Fibroblast of skin of right biceps (primary cell): ENCODE measurements at places on chromosomes 3 and 15.
A peak's percentile ranks its signal among the peaks of the same experiment; 100 is the strongest.

DNA sequence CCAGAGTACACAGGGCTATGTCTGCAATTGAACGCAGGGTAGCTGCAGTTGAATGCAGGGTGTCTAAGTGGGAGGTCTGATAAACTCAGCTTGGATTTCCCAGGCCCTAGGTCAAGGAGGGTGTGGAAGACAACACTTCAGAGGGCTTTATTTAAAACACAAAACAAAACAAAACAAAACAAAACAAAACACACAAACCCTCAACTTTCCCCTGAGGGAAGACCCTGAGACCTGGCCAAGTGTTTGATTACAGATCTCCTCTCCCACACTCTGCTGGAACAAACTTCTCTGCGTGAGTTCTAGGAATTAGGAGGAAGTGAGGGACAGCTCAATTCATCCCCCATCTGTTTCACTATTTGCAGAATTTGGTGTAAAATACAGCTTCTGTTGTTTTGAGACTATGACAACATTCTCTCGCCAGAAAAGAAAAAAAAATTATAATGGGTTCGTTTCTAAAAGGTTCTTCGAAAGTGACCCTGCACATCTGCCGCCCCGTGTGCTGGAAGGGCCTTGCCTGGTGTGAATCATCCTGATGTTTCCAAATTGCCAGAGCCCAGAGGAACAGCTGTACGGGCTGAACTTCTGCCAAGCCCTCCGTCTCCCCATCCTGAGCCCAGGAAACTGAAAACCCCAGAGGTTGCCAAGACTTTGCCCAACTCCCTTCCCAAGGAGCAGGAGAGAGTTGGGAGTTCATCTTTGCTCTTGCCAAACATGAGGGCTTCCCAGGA lies 73.3 kb upstream of the RAD18 start:
- DNase-seq = peak; percentile 39

- no peak for DNase-seq
Measured at GRCh38 chr3:185371306-185372074, 8.6 kb downstream of the MAP3K13 start.

GRCh38 chr3:39542588-39542988 lies 75.1 kb downstream of the MOBP start:
- DNase-seq = no peak

- no peak for DNase-seq
Measured at GRCh38 chr3:109392293-109392692, 54.9 kb upstream of the DPPA4 start.

GRCh38 chr3:126129398-126129891 lies 45.5 kb upstream of the SLC41A3 start:
- no peak for DNase-seq

- DNase-seq = peak; percentile 20
Measured at GRCh38 chr15:43763819-43764446, 12.8 kb downstream of the ELL3 start.

DNA sequence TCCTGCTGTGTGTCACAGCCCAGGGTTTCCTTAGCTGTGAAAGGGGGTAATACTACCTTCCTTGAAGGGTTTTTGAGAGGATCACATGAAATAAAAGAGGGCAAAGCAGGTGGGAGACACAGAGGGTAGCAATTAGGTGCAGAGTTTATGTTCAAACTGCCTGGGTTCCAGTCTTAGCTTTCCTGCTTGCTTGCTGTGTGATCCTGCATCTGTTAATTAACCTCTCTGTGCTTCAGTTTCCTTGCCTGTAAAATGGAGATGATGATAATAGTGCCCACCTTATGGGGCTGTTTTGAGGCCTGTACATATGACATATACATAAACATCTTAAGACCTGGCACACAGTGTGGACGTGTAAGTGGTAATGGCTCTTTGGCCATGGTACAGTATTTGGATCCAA lies 35.0 kb downstream of the SPSB4 start:
- no peak for DNase-seq

GRCh38 chr3:14598143-14598569 lies 53.4 kb upstream of the CCDC174 start:
- DNase-seq = peak; percentile 51

- DNase-seq = peak; percentile 60
Measured at GRCh38 chr3:17730318-17730967, 12.0 kb downstream of the TBC1D5 start.

- peak; percentile 84 for DNase-seq
Measured at GRCh38 chr3:57068437-57069089, 8.1 kb downstream of the SPATA12 start.

DNA sequence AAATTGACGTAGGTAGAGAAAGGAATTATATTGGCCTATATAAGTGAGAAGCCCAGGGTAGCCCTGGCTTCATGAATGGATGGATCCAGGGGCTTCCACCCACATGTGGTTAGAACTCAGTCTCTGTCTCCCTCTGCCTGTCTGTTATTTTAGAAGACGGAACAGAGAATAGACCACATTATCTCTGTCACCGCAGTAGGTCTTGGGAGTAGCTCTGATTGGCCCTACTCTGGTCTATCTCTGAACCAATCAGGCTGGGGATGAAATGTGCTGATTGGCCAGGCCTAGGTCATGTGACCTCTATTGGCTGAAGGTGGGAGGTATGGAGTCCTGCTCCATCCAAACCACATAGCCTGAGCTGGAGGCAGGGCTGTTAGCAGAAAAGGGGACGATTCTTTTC lies 143.0 kb upstream of the PRR23C start:
- no peak for DNase-seq
